ENCODE measurements at places on chromosomes 1 and 21. TPM values are rescaled to one million over a fixed set of nuclear protein-coding genes. Genes with fewer than 3 reads are reported as not detected.

KPRP gene
- total RNA-seq, result not detected

RAP1GAP gene
- total RNA-seq, result 0.58 TPM

TP53BP2 gene
- 83.9 TPM for total RNA-seq

PDPN gene
- 16.6 TPM for total RNA-seq

LRRC7 gene
- total RNA-seq, result 1.3 TPM

PM20D1 gene
- total RNA-seq, result 0.19 TPM

OR10J1 gene
- not detected for total RNA-seq

AIM2 gene
- total RNA-seq, result 0.97 TPM

OR2T33 gene
- total RNA-seq, result not detected

FRRS1 gene
- total RNA-seq, result 9.2 TPM

HHIPL2 gene
- not detected for total RNA-seq

ACTL8 gene
- total RNA-seq, result not detected

MIXL1 gene
- total RNA-seq, result 0.51 TPM

ADAM30 gene
- total RNA-seq, result not detected

AIRE gene
- total RNA-seq, result 0.19 TPM
